Stimulated activated CD8-positive, alpha-beta memory T cell treated with anti-CD3 and anti-CD28 coated beads, Interleukin-2, amount 100 ng/mL, for 1 hour (primary cell): ENCODE measurements at places on chromosomes 1 and 21.

- no peak for DNase-seq
Observed at GRCh38 chr21:44871576-44872269, 1.8 kb downstream of the PTTG1IP start.

DNA sequence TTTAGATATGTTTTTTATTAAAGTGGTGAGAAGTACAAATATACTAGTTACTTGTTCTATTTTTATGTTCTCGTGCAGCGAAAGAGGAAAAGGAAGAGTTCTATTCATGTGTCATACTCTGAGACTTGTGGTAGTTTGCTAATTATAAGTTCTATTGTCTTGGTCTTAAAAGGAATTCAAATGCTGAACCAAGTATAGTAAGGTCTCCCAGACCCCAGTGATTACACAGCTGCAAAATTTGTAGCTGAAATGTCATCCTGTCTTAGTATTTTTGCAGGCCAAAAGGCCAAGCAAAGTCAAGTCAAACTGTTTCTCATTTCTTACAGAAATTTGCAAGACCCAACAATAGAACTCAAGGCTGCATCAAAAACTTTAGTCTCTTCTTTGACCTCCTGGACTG lies 268.7 kb downstream of the CHRM3 start:
- DNase-seq: no peak

GRCh38 chr1:227066999-227067398 lies 126.9 kb downstream of the COQ8A start:
- no peak for DNase-seq

- no peak for DNase-seq
Observed at GRCh38 chr1:183303901-183304300, 114.3 kb downstream of the NMNAT2 start.

GRCh38 chr1:163381487-163382184 lies 59.9 kb downstream of the NUF2 start:
- DNase-seq: no peak

DNA sequence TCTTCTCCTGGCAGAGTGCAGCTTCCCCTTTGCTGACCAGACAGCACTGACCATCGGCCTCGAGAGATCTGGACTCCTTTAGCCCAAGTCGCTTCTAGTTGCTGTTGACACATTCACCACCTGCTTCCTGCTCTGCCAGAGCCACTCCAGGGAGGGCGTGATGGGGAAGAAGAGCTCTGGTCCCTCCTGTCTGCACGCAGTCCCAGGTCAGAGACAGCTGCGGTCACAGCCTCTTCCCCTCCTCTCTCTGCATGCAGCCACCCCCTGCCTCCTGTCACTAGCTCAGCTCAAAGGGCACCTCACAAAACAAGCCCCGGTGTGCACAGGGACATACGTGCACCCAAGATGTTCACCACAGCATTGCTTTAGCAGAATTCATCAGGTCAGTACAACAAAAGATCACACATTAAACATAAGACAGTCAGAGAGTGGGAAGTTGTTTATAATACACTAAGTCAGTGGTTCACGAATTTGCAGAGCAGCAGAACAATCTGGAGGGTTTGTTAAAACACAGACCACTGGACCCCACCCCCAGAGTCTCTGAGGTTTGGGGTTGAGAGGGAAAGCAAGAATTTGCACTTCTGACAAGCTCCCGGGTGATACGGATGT lies 132.9 kb downstream of the SYF2 start:
- DNase-seq: no peak

DNA sequence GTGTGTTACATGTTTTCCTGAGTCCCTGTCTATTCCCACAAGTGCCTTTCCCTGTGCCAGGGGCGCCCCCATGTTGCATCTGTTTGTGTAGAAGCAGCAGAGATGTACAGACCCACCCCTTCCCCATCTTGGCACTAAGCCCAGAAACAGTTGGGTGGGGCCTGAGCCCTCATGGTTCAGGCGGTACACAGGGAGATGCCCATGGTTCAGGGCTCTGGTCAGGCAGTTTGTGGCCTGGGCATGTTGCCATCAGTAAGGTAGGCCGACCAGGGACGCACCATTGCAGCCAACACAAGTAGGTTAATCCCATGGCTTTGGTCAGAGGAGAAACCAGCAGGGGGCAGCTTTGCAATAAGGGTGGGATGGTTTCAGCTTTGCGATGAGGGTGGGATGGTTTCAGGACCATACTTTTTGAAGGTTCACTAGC lies 914 bp upstream of the ADGRB2 start:
- no peak for DNase-seq

GRCh38 chr21:15063814-15064575 lies 805 bp downstream of the NRIP1 start:
- DNase-seq: no peak

DNA sequence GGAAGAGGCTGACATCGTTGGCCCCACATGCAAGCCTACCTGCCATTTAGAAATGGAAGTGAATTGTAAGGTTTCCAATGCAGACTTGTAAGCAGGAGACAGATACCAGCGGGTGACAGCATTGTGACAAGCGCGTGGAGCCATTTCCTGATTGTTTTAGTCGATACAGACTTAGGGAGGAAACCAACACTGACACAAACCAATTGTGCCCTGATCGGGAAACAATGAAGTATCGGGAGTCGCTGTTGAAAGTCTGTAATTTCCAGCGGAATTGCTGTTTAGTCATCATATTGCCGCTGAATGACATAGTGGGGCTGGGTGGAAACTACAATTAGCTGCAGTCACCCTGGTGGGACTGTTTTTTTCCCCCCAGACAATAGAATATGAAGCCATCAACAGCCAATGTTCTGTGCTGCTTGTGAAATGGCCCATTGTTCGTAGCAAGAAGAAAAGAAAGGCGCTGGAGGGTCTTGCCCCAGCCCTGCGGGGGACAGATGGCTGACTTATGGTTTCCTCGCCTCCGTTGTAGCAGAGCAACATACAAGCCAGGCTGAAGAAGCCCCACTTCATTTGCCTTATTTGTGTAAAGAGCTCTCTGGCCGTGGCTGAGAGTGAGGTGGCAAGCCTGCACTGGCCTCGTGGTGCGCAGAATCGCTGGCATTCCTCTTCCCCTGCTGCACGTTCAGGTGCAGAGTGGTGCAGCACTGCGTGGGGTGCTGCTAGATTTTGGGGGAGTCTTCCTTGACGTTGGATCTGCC lies 462.7 kb downstream of the CAMTA1 start:
- no peak for DNase-seq

GRCh38 chr1:98781906-98782305 lies 120.4 kb downstream of the SNX7 start:
- DNase-seq: no peak
